ENCODE measurements at places on chromosomes 7 and 10.

- no peak for DNase-seq
These were observed 46.9 kb upstream of the WIPI2 start for GRCh38 chr7:5143106-5143505.

- no peak for DNase-seq
These were observed 184.4 kb downstream of the C7orf25 start for GRCh38 chr7:42727451-42727850.

DNA sequence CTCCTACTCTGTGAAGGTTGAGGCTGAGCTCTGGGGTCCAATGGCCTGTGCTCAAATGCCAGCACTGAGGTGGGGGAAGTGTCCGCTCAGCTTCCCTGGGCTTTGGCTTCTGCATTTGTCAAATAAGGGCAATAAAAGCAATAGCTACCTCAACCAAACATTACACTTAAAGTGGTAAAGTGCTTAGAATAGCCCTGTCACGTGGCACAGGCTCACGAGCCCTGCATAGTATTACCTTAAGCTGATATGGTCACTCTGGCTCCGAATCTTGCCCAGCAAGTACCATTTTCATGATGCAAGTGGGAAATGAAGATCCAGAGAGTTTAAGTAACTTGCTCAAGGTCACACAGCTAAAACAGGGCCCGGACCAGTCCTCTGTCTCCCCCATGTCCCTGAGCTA is 451.1 kb upstream of the ZMIZ1 start:
- DNase-seq, result no peak

DNA sequence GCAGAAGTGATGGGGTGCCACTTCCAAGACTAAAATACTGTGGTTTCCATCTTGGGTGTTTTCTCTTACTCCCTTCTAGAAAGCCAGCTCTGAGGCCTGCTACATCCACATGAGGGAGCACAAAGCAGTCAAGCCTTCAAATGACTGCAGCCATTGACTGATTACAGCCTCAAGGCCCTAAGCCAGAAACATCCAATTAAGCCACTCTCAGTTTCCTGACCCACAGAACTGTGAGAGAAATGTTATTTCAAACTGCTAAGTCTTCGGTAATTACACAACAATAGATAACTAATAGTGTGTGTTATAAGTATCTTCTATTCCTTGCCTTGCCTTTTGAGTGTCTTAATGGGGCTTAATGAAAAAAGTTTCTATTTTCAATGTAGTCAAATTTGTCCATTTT is 24.8 kb downstream of the BRAF start:
- no peak for DNase-seq

DNA sequence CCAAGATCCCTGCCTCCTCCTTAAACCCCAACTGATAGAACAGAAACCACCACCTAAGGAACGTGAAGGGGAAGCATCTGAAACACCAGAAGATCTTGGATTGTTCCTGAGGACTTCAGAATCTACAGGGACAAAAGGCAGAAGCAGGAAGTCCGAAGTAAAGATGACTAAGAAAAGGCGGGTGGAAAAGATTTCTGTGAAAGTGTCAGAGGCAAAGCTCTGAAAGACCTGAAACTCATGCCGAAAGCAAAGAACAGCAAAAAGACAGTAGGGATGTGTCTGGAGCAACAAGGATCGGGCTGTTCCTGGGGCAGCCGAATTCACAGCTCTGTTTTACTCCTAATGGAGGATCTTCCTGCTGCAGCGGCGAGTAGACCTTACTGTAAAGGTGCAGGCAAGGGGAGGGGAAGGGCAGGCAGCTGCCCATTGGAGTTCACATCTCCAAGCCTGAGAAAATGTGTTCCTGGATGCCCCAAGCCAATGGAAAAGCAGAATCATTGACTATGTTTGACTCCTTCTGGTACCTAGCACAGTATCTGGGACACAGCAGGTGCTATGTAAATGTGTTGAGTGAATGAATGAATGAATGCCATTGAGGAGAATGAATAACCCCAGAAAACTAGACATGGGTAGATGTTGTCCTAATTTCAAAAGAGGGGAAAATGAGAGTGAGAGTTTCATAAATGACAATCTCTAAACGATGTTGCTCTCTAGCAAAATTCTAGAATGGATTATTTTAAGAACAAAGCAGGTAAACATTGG is 40.4 kb downstream of the PDIA4 start:
- DNase-seq, result no peak

- DNase-seq, result no peak
These were observed 458 bp downstream of the COX15 start for GRCh38 chr10:99731306-99732032.

GRCh38 chr10:119246862-119247549 is 39.6 kb downstream of the GRK5 start:
- DNase-seq, result no peak

- DNase-seq, result no peak
These were observed 549.4 kb upstream of the NRP1 start for GRCh38 chr10:33883881-33884280.
